SJSA1 (cell line): ENCODE measurements at places on chromosomes 5 and 9.

DNA sequence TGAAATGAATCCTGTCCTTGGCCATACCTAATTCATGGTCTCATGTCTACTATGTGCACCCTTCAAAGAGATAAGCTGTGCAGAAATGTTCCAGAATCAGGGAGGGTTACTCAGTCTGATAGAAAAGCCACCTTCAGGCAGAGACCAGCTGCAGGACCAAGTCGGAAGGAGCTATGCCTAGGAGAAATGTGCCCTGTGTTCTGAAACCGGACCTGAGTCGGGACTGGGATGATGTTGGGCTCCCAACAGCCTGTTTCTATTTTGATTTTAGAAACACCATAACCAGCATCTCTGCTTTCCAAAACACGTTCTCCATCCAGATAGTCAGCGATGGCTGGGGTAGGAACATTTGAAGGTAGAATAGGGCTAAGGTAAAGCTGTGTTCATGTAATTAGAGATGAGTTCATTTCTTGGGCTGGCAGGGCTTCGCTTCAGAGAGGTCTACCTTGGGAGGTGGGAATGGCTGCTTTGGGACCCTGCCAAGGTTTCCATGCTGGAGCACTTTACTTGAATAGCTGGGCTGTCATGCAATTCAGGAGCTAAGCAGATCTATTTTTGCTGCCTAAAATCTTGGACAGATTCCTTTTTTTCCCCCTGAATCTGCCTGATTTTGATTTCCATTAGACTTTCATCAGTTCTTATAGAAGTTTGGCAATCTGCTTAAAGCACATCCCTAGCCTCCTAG is 2.8 kb downstream of the ADCY2 start:
- DNase-seq: no peak

DNA sequence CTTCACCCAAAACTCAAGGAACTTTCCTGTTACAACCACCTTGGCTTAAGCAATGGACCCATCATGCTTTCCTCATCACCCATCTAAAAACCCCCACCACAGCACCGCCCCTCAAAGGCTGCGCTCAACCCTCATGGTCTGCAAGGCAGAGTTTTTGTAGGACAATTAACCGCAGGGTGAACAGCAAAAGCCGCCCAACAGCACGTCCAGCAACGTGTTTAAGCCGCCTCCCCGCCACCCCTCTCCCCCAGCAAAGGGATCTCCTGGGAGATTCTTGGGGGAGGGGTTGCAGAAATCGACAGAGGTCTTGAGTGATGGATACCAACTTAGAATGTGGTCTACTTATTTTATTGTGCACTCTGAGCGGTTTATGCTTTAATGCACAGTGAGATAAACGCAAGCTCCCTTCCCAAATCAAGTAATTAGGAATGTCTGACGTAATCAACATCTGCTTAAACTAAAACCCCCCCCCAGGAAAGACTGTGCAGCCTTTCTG is 1.9 kb downstream of the ROR2 start:
- DNase-seq: no peak

DNA sequence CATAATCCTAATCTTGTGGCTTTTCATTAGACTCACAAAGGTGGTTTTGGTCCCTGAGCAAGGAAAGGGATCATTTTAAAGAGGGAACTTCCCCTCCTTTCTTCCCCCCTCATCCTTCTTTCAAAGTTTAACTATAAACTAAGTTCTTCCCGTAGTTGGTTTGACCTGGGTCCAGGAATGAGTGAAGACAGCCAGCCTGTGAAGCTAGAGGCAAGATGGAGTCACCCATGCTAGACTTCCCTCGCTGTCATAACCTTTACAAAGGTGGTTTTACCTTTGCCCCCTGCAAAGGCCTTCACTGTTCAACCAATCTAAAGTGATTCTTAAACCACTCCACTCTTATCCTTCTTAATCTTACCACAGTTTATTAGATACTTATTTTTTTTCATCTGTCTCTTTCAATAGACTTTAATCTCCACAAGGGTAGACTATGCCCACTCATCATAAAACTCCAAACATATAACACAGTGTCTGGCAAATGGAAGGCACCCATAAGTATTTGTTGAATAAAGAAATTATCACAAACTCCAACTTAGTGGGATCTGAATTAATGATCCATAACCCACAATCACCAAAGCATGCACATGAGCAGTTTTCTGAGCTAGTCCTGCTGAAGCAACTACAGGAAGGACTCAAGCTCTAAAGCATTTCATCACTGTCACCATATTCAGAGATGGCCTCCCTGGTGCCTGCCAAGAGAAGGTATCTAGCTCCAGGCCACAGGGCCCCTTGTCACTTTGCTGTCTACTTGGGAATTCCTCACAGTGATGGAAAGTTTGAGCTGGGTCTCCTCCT is 369.0 kb downstream of the SPOCK1 start:
- no peak for DNase-seq

GRCh38 chr5:173327948-173328843 is at the start of gene STC2:
Gene STC2 (minus strand): TSS chr5:173328414. CDS start chr5:173328193, 221 bp downstream.
- DNase-seq: peak; percentile 90
